Activated T-helper 1 cell treated with Interleukin-2 at 50 U/mL for 16 hours (primary cell): ENCODE measurements at places on chromosomes 12 and 14.

DNA sequence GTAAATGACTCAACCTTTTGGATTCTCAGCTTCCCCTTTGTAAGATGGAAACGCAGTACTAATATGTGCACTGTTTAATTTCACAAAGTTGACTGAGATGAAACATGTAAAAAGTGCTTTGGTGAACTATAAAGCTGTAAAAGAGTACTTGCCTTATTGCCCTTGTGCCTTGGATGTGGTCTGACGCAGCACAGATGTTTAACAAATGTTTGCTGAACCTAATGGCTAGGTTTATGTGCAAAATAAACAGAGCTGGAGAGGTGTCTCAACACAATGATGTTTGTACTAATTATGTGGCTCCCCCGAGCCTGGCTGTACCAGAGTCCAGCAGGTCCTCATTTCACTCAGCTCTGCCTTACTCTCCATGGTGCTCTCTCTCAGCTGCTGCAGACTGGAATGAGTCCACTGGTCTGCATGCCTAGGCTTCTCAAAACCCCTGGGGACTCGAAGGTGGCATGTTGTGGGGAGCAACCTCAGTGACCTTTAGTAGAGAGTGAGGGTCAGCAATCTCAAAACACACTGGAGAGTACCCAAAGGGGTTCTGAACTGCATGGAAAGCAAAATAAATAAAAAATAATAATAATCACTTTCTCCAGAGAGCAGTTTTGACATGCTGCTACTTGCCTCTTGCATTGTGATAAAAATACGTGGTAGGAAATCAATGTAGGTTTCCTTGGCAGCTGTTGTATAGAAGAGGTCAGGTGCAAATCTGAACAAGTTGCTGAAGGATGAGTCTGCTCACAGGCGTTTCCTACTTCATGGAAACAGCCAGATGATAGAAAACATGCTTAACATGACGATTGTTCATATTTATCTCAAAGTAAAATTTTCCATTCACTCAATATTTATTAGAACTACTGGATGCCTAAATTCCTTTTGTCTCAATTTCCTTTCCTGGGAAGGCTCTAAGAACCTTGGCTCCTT lies 8.5 kb upstream of the AMIGO2 start:
- DNase-seq: no peak

DNA sequence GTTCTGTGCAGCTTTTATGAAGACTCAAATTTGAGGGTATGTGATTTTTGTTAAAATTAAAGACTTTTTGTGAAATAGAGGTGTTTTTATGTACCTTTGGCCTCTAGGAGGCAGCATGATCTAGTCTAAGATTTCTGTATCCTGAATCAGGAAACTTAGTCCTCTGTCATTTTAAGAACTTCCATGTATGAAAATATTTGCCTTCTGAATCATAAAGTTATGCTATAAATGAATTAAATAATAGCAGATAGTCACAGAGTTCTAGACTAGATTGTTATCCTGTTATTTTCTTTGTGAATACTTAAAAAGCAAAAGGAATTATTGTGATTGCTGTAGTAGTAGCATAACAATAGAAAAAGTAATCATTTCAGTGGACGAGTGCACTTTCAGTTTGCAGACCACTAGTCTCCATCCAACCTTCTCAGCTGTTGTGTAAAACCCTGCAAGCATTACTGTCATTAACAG lies 56.3 kb downstream of the FGD4 start:
- DNase-seq: no peak

DNA sequence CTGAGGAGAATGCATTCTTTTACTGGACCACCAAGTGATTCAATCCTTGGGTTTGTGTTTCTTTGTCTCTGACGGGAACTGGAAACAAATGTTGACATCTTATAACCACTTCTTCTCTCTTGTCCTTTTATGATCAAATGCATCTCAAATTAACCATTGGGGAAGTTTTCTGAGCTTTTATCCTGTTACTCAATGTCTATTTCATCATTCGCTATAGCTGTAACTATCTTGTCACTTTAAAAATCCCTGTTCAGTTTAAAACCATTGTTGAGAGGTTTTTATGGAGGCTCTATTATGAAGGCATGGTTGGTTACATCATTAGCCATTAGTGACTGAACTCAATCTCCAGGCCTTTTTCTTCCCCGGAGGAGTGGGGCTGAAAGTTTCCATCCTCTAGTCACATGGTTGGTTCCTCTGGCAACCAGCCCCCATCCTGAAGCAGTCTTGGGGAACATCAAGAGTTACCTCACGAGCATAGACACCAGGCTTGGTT lies 2.7 kb upstream of the CLEC6A start:
- DNase-seq: no peak

DNA sequence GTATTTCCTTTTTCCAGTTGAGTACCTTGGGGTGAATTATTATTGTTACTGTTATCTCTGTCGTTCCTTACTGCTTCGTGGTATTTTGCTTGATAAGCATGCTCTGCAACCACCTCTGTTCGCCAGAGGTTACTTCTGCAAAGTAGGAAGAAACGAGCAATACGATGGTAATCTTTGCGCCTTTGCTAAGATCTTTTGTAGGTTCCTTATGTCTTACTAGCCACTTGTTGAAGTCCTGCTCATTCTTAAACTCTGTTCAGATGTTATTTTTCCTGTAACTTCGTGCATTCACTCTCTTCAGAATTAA lies 729 bp upstream of the M6PR start:
- DNase-seq: no peak

DNA sequence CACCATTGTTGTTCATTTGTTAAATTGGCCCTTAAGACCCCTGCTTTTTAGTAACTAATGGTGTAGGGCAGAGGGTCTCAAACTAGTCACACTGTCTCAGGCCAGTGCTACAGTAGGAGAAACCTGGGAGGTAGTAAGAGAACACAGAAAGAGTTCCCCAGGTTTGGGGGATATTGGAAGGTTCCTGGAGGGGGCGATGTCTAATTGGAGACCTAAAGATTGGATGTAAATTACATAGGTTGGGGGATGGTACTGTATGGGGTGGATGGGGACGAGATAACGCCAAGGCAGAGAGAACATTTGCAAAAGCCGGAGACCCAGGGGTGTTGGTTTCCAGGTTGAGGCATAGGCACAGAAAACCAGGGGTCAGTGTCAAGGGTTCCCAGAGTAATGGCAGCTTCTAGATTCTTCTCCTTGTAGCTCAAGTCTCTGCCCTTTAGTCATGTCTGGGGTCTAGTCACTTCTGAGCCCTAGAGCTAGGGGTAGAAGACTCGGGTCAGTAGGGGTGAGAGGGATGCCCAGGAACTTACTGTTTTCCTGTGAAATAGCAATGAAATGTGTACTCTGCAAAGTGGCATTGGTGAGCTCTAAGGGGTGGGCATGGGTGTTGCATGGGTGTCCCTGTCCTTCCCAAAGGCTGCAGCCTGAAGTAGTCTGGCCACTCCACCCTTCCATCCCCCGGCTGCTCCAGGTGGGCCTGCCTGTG lies 21.8 kb downstream of the PLEKHG3 start:
- DNase-seq: no peak

- no peak for DNase-seq
Observed at GRCh38 chr14:59101476-59101875, 87.0 kb upstream of the DAAM1 start.

- no peak for DNase-seq
Observed at GRCh38 chr12:50246873-50247612, 36.3 kb downstream of the LIMA1 start.

GRCh38 chr12:26130728-26131127 lies 5.9 kb upstream of the BHLHE41 start:
- DNase-seq: no peak

GRCh38 chr12:129771238-129771637 lies 132.6 kb downstream of the TMEM132D start:
- DNase-seq: no peak

DNA sequence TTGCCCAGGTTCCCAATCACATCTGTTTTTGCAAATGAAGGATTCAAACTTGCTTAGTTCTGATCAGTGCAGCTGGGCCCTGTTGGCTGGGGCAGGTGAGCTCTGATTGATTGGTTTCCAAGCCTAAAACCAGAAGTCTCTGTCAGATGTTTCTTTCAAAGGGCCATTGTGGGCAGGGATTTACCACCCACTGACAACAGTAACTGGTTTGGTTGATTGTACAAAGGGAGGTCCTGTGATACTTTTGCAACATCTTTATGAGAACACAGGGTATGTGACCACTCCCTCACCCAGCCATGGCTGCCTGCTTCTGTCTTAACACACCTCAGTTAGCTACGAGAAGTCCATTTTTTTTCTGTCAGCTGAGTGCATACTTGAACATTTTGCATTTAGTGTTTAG lies 184.1 kb downstream of the FLRT2 start:
- no peak for DNase-seq

GRCh38 chr12:117502233-117502632 lies 140.8 kb upstream of the NOS1 start:
- no peak for DNase-seq

DNA sequence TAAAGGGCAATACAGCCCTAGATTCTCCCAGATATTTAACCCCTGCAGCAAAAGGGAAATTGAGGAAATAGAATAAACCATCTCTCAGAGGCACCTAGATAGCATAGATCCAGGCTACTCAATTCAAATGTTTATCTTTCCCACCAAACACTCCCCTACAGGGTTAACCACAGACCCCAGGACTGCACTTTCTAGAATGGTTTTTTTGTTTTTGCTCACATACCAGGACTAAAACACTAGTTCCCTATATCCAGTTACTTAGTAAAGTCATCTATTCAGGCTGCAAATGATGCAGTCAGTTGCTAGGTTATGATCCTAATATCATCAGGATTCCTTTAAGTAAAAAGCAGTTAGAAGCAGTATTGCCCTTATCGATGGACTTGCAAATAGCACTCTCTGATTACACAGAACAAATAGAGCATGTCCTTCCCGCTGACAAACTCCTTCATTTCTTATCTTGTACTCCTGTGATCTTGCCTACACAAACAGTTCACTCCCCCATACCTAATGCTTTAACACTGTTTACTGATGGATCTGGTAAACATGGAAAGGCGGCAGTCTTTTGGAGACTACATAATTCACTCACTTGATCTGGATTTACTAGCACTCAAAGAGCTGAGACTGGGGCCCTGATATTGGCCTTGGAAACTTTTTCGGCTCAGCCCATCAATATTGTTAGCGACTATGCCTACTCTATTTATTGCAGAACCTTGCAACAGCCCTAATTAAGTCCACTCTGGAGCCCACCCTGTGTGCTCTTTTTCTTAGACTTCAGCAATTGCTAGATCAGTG lies 257.2 kb upstream of the DIO2 start:
- DNase-seq: no peak

DNA sequence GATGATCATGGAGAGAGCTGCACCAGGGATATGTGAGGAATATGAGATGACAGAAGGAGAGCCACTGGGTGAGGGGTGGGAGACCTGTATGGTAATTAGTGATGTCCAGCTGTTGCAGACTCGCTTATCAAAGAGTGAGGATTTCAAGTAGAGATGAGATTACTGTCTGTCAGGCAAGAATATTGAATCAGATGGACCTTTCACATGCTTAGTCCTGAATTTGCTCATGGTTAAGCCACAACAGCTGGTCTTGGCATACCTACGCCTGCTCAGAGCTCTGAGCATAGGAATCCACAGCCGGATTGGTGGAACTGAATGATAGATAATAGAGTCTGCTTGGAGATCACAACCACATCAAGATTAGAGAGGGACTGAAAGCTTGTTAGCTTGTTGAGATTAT lies 115.2 kb upstream of the ARHGAP5 start:
- no peak for DNase-seq

DNA sequence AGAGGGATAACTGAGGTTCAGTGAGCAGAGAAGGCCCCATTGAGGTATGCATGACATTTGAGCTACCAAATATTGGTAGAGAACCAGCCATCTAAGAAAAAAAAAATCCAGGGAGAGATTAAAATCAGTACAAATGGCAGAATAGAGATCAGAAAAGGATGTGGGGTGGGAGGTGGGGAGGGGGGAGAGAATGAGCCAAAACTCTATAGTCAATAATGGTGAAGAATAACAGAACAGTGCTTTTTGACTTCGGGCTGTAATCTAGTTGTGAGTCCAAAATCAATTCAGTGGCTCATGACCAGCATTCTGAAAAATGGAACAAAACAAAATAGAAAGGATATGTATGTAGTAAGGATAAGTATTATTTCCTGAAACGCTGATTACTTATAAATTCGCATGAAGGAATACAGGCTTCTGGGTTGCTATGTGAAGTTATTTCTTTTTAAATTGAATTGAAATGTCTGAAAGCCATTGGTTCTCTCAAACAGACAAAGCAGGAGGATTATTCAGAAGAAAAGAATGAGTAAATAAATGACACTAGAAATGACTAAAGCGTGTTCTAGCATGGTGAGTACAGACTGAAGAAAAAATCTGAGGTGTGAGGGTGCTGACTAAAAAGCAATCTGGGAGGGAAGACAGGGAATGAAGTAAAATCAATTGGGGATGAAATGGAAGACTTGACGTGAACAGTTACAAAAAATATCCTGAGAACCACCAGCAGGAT lies 72.4 kb downstream of the ATP2B1 start:
- DNase-seq: no peak

- no peak for DNase-seq
Observed at GRCh38 chr14:57352396-57353170, 37.8 kb upstream of the NAA30 start.

DNA sequence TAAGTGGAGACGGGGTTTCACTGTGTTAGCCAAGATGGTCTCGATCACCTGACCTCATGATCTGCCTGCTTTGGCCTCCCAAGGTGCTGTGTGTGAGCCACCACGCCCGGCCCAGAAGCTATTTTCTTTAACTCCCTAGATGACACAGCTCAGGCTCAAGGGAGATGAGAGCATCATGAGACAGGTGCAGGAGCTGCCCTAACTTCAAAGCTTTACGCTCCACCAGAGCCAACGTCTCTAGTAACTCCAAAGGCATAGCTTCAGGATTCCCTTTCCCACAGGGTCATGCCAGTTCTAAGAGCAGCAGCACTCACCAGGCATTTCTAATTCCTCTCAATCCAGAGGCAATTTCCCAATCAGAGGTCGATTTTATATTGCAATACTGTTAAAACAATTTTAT lies 21.0 kb downstream of the NDUFA12 start:
- DNase-seq: no peak

DNA sequence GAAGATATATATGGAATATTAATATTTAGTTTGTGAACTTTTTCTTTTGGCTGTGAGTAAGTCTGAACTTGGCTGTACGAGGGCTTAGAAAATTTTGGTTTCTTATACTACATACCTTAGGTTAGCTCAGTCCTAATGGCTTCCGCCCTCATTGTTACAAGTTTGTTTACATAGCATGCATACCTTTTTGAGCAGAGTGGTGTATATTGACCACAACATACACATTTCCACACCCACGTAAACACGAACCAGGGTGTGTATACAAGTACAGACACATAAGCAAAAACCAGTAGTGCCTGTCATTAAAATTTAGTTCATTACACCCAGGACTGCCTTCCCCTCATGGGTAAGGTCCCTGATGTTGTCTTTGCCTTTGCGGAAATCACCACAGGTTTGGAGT lies 230.2 kb upstream of the RGS6 start:
- DNase-seq: no peak

GRCh38 chr14:91858536-91859275 lies 8.6 kb downstream of the TC2N start:
- DNase-seq: no peak
